ENCODE measurements at places on chromosomes 2 and 18. TPM values are rescaled to one million over a fixed set of nuclear protein-coding genes. Genes with fewer than 3 reads are reported as not detected.

Gene KLHL30
- total RNA-seq, result 0.15 TPM

Gene FOSL2
- 19.3 TPM for total RNA-seq

Gene RSAD2
- 0.37 TPM for total RNA-seq

Gene CLEC4F
- not detected for total RNA-seq

Gene HTR2B
- 0.53 TPM for total RNA-seq
